EH (cell line): ENCODE measurements at places on chromosomes 6 and 20.

DNA sequence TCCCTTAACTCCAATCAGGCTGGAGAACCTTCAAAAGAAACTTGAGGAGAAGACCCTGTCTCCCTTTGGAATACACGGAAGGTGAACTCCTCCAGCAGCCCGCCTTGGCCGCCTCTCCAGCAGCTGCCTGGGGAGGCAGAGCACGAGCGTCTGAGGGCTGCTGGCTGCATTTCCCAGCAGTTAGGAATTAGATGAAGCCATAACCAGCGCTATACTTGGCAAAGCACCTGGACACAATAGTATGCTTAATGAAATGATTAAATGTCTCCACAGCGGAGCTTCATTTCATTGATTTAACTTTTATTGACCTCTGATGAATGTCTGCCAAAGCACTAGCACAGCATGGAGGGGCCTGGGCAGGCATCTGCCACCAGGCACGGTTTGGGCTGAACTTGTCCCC, 73.5 kb downstream of the TMEM242 start:
- no peak for DNase-seq

GRCh38 chr6:56764081-56764566, 121.4 kb upstream of the DST start:
- peak; percentile 59 for DNase-seq

DNA sequence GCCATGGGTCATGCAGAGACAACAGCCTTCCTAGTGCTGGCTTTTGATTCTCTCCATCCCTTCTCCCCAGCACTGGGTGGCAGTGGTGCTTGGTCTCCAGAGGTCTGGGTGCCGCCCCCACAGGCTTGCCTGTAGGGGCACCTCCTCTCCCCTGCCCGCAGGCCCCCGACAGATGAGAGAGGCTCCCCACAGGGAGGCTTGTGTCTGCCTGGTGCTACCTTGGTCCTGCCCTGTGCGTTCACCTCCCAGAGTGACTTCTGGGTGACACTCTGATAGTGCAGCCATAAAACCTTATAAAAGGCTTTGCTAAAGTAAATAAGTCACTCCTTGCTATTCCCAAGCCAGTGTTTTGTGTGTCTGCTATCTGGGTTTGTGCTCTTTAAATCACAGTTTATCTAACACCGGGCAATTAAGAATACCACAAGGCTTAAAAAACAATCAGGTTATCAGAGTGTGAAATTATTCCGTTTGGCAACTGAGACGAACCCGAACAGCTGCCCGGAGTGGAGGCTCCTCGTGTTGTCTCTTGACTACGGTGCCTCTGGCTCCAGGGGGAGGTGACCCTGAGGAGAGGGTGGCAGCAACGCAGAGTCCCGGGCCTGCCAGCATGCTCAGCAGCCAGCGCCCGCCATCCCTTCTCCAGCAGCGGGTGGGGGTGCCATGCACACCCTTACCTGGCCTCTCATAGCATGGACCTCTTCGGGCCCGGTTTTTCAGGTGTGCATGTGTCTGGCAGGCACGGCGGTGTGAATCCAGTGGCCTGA, 5.4 kb upstream of the C20orf204 start:
- no peak for DNase-seq

DNA sequence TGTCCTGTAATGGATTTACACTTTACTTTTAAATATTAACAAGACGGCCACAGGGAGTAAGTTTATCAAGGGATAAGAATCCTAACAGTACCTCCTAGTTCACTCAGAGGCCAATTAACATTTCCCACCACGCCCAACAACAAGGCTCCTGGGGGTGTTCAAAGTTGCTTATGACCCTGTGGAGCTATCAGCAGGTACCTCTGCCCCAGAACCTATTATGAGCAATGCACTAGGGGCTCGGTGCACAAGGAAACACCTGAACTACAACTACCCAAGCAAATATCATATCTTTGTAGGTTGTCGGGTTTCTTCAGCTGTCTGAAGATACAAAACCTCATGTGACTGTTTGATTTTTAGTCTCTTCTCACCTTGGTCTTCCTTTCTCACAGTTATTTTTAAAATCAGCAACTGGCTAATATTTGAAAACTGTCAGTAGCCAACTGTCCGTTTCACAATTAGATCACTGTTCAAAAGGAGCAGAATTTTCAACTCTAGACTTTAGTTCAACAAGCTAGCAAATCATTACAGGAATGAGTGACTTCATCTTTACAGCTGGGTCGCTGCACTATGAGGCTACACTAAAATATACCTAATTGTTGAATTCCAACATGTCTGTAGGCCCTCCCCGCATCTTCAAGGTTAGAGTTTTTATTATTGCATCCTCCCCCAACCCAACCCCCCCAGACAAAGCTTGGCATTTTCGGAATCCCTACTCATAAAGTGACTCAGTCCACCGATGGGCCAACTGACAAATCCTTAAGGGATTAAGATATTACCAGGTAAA, 38.1 kb downstream of the B4GALT5 start:
- peak; percentile 53 for DNase-seq

DNA sequence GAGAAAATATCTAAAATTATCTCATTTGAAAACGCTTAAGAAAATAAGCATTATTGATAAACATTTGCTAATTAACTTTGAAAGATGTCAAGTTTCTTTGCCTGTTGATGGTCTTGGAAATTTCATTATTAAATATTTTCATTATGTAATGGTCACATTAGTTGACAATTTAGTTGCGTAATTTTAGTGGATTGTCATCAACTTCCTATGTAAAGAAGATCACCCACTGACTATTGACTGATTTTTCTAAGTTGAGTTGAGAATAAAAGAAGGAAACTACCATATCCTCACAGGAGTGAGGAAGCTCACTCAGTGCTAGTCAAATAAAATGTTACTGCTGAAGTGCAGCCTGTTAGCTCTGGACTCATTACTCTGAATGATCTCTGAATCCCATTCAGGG, 79.9 kb upstream of the LY86 start:
- no peak for DNase-seq

- peak; percentile 69 for DNase-seq
Observed at GRCh38 chr6:90219209-90219985, 77.2 kb downstream of the BACH2 start.

DNA sequence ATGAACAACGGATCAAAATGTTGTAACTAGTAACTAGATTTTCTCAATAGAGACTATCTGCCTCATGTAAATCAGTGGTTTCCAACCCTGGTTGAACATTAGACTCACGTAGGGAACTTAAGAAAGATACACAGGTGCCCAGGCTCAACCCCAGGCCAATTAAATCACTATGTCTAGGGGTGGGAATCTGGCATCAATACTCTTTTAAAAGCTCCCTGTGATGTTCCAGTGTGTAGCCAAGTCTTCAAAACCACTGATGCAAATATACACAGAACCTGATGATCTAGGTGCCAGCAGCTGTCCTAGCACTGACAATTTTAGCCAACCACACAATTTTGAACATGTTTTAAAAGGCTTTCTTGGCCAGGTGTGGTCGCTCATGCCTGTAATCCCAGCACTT, 128.7 kb downstream of the TBC1D32 start:
- no peak for DNase-seq

GRCh38 chr6:32885698-32886286, 31.8 kb downstream of the PSMB9 start:
- peak; percentile 74 for DNase-seq

DNA sequence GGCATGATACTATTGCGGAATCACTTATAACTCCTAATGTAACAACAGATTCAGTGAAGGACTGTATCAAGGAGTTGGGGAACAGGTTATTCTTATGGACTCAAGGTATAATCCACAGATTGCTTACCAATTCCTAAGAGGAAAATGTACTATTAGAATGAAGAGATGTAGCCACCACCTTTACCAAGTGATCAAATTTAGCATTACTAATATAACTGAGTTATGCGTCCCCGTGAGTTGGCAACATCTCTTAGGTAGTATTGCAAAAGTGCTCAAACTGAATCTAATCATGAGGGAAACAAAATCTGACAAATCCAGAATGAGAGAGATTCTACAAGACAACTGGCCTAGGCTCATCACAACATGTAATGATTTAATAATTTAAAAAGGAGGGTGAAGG, 777 bp upstream of the SNRNP48 start:
- no peak for DNase-seq

DNA sequence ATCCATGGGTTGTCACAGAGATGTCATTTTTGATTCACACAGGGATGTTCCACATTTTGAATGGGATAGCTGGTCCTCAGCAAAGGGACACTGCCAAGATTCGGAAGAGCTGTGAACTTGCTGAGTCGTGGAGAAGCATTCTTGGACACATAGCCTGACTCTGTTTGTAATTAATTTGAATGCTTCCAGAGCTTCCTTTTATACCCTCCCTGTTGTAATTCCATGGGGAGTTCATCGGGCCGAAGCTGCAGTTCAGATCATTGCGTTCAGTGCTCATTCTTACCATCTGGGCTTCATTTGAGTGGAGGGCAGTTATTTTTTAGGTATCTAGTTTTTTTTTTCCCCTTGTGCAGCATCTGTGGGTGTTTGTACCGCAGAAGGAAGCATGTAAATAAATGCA, 126.5 kb downstream of the SLC24A3 start:
- no peak for DNase-seq

GRCh38 chr6:135358985-135359384, 138.6 kb downstream of the AHI1 start:
- peak; percentile 67 for DNase-seq

DNA sequence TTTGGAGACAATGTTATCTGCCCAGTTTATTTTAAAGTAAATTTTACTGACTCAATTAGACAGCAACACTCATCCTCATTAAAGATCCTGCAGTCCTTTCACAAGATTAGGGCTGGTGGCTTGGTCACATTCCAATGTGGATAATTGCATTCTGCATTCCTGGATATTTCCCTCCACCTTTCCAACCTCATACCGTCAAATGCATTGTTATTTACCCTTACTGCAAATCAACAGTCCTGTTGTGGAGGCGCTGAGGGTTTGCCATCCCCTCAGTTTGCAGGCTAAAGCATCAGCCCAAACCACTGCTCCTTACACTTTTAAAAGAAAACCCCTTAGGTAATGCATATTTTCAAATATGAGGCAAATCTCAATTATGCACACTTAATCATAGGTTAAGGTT, 5.4 kb downstream of the CITED2 start:
- peak; percentile 78 for DNase-seq

GRCh38 chr6:74284284-74284683, 588.3 kb downstream of the CD109 start:
- peak; percentile 3 for DNase-seq

GRCh38 chr6:34546551-34547321, 9.4 kb downstream of the SPDEF start:
- no peak for DNase-seq

- peak; percentile 38 for DNase-seq
Observed at GRCh38 chr6:106643061-106643460, 13.7 kb downstream of the QRSL1 start.

GRCh38 chr20:52054123-52054522, 137.5 kb downstream of the ZFP64 start:
- DNase-seq, result no peak
